ENCODE measurements at places on chromosomes 13 and 19.
A peak's percentile ranks its signal among the peaks of the same experiment; 100 is the strongest.

DNA sequence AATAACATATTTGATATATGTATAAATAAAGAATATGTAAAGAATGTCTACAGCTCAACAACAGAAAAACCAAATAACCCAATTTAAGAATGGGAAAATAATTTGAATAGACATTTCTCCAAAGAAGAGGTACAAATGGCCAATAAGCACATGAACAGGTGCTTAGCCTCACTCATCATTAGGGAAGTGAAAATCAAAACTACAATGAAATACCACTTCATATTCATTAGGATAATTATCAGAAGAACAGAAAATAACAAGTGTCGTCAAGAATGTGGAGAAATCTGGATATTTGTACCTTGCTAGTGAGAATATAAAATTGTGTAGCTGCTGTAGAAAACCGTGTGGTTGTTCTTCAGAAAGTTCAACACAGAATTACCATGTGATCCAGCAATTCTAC, 8.4 kb upstream of the SUPT20H start:
- no peak for DNase-seq

DNA sequence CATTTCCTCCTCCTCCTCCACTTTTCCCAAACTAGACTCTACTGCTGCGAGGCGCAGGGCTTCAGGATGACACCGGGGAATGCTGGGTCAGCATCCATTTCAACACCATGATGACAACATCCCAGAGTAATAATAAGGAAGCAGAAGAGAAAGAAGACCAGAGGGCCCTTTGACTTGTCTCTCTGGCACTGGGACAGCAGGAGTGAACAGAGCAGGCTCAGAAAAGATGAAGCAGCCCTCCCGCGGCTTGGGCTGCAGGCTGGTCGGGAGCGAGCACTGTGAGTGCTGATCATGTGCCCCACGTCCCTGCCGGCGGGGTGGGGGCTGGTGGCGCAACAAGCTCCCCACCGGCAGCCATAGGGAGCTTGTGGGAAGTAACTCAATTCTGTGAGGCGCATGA, 30.5 kb downstream of the RANBP3 start:
- DNase-seq, result no peak

DNA sequence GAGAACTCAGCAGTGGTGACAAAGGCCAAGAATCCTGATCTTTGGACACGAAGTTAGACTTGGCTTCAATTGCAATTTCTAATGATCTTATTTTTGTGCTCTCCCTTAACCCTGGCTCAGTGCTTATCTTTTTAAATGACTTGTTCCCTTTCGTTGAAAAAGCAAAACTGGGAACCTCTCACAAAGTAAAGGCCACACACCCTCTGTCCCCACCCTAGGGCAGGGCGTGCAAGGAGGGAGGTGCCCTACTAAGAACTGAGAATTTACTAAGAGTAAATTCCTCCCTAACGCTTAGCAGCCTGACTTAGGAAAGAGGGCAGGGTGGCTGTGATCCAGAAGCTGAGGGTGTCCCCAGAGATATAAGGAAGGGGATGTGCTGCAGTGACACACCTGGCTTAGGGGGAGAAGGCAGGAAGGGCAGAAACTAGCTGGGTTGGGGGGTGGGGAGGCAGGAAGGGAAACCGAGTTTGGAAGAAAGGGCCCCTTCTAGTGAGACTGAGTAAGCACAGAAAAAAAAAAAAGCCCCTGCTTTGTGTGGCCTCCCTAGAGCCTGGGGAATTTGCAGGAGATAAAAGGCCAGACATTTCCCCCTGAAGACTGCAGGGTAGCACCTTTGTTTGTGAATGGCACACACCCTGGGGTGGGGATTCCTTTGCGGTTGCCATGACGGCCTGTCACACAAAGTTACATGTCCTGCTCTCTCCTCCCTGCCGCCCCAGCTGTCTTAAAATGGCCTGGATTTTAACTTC, 435.1 kb downstream of the EFNB2 start:
- no peak for DNase-seq

DNA sequence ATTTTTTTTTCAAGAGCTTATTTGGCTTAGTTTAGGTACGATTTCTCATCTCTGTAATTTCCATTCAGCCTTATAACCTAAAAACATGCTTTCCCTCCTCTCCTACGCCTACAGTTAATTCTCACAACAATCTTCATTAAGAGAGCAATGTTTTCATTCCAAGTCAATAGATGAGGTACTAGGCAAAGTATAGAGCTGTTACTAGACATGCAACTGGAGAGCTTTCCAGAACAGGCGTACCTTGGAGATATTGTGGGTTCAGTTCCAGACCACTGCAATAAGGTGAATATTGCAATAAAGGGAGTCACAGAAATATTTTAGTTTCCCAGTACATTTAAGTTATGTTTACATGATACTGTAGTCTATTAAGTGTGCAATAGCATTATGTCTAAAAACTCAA, 34.8 kb downstream of the TGDS start:
- no peak for DNase-seq

DNA sequence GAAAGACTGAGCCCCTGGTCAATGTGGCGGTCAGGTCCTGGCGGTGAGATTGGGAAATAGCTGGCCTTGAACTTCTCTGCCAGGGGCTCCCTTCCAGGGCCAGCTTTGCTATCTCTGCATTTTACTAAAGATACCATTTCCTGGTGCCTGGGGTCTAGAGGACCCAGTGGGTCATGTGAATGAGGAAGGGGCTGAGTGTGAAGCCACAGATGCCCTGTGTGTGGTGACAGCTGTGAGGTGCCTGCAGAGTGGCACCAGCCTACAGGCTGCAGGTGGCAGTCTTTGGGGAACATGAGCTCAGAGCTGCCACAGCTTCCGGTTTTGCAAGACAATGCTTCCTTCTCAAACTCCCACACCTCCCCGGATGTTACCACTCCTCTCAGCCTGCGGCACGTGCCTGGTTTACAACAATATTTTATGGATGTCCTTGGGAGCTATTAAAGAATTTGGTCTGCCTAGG, 5.2 kb upstream of the MLNR start:
- peak; percentile 58 for DNase-seq

DNA sequence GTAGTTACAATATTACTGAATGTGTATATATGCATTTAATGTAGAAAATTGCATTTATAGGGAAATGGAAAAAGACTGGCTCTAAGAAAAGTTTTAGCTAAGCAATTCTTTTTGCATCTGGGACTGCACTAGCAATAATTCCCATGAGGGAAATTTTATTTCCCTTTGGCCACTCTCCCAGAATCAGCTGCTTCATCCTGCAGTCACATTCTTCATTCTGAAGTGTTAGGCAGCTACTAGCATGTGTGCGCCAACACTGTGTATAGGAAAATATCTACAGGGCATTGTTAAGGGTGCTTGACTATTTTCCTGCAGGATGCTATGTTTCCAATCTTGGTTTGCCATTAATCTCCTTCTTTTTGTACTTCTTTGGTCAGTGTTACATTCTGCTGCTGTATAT, 312.8 kb upstream of the PCDH20 start:
- DNase-seq, result no peak

DNA sequence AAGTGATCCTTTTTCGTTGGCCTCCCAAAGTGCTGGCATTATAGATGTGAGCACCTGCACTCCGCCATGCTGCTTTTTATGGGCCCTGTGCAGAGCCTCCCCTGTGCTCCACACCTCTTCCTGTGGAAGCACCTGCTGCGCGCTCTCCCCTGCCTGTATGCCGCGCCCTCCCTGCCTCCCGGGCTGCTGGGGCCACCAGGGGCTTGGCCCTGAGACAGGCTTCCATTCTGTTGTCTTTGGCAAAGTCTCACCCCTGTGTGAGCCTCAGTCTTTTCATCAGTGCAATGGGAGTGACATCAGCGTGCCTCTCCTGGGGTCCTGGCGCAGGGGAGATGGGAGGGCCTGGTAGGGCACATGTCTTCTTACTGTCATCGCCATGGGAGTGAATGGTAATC, 1.3 kb downstream of the FAM174C start:
- peak; percentile 51 for DNase-seq

GRCh38 chr19:16038196-16038695, 38.0 kb upstream of the TPM4 start:
- no peak for DNase-seq

Measured in CD4-positive, alpha-beta T cell treated with Interleukin-6 for 4 hours (primary cell).